Hematopoietic multipotent progenitor cell treated with erythropoietin and hydrocortisone succinate and interleukin-3 and kit ligand, for 4 days (in vitro differentiated cells): ENCODE measurements at places on chromosomes 5 and 9.

GRCh38 chr9:20490246-20490834 lies 132.0 kb downstream of the MLLT3 start:
- no peak for DNase-seq

DNA sequence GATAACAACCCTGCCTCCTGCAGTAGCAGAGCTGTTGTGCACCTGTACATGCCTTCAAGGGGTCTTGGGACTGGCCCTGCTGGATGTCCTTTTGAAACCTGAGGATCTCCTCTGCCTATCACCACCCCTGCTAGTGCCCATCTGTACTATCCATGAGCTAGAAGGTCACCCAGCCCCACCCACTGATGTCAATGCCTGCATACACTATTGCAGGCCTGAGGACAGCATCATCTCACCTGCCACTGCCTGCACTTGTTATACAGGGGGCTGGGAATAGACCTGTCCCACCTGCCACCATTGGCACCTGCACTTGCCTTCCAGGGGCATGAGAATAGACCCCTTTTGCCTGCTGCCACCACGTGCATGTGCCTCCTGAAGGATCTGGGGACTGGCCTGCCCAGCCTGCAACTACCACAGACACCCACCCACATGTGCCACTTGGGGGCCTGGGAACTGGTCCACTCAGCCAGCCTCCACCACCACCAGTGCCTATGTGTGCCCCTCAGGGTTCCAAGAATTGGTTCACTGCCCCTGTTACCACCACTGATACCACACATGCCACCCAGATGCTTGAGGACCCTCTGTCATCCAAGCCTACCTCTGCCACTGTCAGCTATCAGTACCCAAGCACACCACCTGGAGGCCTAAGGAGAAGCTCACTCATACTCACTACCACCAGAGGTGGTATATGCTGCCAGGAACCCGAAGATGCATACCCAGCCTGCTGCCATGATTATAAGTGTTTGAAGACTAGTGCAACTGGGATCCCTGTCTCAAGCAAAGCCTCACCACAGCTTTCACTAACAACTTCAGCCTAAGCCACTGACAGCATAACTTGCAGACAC lies 159.7 kb downstream of the SGCD start:
- no peak for DNase-seq

GRCh38 chr5:134099939-134100282 lies 14.6 kb upstream of the TCF7 start:
- no peak for DNase-seq

DNA sequence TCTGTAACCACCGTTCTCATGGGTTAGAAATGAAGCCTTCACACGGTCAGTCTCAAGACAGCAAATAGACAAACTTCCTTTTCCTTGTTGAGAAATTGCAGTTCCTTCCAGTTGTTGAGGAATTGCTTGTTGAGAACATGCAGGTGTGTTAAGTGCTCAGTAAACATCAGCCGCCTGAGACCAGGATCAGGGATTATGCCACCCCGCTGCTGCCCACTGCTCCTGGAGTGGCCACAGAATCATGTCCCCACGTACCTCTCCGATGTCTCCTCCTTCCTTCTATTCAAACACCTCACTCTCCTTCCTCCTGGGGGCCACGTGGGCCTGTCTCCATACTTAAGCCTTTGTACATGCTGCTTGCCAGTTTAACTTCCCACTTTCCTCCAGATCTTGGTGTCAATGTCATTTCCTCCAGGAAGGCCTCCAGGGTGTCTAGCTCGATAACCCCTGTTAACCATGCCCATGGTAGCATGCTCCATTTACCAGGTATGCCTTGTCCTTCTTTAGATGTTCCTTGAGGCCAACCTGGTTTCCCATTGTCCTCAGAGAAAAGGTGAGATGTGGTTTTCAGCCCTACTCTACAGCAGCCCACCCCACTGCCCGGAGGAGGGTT lies 33.8 kb upstream of the RPL26L1 start:
- no peak for DNase-seq
